ENCODE measurements at places on chromosomes 12 and 14.

DNA sequence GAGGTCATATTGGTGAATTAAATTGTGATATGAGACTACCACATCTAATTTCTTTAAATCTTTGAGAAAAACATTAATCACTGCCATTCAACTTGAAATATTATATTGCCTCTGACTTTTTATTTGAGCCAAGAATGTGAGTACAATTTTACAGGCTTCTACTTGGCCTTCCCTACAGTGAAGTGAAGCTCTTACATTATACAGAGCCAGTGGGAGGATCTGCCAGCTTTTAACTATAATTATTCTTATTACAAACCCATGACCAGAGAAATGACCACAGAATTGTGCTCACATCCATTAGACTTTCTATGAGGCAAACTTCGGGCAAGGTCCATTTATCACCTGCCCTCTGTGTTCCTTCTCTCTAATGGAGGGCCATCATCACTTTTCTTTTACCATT lies 114.2 kb downstream of the RERGL start:
- DNase-seq = no peak

DNA sequence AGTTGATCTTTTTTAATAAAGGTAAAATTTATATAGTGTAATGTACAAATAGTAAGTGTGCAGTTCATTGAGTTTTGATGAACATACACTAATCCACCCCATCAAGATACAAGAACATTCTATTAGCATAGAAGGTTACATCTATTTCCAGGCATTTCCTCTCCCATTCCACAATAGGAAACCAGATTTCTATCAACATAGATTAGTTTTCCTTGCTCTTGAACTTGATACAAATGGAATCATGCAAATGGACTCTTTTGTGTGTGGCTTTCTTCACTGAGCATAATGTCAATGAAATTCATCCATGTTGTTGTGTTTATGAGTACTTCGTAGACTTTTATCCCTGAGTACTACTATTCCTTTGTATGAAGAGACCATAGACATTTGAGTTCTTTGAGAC lies 10.8 kb downstream of the STYX start:
- no peak for DNase-seq

GRCh38 chr12:49776858-49777257 lies 35.5 kb downstream of the TMBIM6 start:
- no peak for DNase-seq

- no peak for DNase-seq
Measured at GRCh38 chr12:57528176-57528575, 5.6 kb downstream of the MBD6 start.

- DNase-seq = no peak
Measured at GRCh38 chr14:99043267-99043615, 228.8 kb downstream of the BCL11B start.

DNA sequence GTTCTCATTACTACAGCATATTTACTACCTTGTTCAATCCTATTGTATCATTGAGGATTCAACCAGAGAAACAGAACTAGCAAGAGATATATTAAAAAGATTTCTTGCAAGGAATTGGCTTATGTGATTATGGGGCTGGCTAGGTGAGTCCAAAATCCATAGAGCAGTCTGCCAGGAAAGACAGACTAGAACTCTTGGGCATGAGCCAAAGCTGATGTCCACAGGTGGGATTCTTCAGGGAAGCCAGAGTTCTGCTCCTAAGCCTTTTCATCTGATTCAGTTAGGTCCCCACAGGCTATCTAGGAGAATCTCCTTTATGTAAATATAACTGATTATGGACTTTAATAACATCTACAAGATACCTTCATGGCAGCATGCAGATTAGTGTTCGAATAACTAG lies 26.0 kb downstream of the PELI2 start:
- DNase-seq = no peak

- DNase-seq = peak; percentile 88
Measured at GRCh38 chr12:52213564-52214420, 19.3 kb upstream of the KRT7 start.

- peak; percentile 39 for DNase-seq
Measured at GRCh38 chr14:75518625-75519024, 3.6 kb upstream of the BATF start.

DNA sequence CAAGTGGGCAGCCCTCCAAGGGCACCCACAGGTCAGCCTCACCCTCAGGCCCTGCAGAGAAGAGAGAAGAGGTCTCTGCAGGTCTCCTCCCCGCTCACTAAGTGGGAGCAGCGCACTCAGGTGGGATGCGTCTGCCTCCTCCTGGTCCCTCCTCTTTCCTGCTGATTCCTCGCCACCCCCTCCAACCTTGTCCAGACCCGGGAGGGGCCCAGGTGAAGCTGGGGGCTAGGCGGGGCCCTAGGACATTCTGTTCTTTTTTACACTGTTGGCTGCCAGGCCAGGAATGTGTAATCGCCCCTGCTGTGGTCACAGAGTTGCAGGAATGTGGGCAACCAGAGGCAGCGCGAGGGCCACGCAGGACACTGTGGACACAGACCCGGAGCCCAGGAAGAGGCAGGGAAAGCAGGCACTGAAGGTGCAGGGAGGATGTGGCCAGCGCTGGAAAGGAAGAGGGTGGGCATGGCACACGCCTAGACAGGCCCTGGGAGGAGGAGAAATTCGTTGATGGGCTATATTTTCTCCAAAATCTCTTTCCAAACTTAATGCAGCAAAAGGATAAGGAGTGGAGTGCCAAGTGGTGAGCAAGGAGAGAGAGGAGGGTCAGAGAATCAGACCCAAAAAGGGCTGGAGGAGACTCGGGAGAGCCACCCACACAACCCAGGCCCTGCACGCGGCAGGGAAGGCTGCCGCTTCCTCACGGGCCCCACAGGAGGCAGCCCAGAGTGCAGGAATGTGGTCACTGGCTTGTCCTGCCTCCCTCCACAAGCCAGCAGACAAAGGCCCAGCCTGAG lies 911 bp upstream of the SCNN1A start:
- DNase-seq = peak; percentile 75

DNA sequence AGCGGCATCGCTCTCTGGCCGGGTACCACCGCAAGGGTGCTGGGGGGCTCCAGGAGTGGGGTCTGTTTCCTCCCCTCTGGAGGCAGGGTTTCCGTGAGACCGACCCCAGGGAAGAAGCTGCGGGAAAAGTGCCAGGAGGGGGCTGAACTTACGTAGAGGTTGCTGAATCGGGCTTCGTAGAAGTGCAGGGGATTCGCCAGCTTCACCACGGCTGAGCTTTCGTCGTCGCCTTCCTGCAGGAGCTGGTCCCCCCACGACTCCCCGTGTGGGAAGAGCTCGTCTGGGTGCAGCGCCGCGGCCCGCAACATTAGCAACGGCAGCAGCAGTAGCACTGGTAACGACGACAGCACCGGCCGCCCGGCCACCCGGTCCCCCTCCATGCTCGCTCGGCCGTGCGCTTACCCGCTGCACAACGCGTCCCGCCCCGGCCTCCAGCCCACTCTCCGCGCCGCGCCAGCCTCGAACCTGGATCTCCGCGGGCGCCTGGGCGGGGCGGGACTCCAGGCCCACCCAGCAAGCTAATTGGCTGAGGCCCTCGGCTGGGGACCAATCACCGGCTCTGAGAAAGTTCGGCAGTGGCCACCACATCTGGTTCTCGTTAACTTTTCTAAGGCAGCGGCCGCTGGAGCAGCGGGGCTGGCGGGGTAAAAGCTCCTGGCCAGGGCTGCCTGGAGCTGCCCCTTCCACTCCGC lies at the start of gene NID2:
Gene NID2 (minus strand): TSS at position 445 of the 692 bp plus-strand sequence. CDS start 65 bp downstream, at position 380.
- DNase-seq = peak; percentile 89

DNA sequence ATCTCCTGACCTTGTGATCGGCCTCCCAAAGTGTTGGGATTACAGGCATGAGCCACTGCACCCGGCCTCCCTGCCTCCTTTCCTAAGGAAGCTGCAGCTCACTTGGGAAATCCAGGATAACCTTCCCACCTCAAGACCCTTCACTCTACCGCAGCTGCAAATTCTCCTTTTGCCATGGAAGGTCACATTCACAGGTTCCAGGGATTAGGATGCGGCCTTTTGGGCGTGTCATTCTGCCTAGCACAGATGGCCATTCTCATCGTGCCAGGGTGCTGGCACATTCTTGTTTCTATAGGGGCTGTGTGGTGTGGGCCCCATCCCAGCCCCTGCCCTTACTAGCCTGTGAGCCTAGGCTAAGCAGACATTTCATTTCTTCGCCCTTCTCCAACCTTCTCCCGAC lies 219.9 kb downstream of the CHST11 start:
- DNase-seq = no peak

- peak; percentile 15 for DNase-seq
Measured at GRCh38 chr12:106118-106591, 39.6 kb downstream of the IQSEC3 start.

DNA sequence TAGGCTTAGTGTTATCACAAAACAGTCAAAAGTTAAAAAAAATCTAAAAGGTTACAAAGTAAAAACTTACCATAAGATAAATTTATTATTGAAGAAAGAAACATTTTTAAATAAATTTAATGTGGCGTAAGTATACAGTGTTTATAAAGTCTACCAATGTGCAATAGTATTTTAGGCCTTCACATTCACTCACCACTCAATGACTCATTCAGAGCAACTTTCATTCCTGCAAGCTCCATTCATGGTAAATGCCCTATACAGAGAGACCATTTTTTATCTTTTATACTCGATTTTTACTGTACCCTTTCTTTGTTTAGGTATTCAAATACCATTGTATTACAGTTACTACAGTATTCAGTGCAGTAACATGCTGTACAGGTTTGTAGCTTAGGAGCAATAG lies 124.5 kb downstream of the ANO4 start:
- DNase-seq = no peak

- DNase-seq = no peak
Measured at GRCh38 chr12:109553906-109554500, 19.3 kb downstream of the MMAB start.

DNA sequence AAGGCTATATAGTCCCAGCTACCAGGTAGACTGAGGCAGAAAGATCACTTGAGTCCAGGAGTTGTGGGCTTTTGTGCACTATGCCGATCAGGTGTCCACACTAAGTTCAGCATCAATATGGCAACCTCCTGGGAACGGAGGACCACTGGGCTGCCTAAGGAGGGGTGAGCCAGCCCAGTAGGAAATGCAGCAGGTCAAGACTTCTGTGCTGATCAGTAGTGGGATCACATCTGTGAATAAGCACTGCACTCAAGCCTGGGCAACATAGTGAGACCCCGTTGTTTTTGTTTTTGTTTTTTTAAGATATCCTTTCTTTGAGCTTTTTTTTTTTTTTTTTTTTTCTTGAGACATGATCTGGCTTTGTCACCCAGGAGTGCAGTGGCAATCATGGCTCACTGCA lies 135.8 kb upstream of the AEBP2 start:
- no peak for DNase-seq

GRCh38 chr12:113955109-113955970 lies 10.8 kb downstream of the RBM19 start:
- DNase-seq = peak; percentile 59

DNA sequence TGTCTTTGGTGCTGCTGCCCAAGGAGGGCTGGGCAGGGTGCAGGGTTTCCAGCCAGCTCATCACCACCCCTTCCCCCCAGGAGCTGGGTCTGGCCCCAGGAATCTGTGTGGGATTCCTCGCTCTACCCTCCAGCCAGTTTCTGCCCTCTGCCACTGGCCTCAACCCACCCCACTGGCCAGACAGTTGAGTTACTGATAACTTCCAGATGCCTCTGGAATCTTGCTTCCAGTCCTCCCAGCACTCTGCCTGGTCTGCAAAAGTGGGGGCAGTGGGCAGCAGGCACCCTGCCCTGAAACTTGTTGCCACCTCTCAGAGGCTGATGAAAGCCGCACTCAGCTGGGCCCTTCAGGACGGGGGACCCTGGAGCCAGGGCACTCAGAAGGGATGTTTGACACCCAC lies 20.1 kb upstream of the TBX3 start:
- no peak for DNase-seq

DNA sequence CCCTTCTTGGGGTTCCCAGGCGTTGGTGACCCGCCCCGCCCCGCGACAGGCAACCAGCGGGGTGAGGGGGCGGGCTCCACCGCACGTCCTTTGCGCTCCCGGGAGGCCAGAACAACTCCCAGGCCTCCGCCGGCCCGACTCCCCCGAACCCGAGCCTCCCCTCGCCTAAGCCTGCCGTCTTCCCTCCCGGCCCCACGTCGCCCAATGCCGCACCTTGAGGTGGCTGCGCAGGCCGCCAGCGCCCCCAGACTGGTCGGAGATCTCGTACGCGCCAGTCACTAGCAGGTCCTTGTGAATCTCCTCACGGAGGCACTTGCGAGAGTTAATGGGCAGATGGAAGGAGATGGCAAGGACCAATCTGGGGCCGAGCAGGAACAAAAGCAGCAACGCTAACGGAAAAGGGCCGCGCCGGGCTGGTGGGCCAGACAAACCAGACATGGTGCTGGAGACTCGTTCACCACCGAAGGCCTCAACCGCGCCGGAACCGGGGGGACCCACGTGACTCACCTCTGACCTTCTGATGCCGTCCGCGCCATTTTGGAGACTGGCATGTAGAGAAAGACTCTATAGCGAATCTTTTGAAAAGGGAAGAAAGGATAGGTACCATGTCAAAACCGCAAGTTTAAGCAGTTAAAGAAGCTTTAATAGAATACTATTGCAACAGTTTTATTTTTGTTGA lies at the start of gene TMED10:
Gene TMED10 (minus strand): TSS at position 471 of the 679 bp plus-strand sequence. CDS start 33 bp downstream, at position 438.
- DNase-seq = peak; percentile 77

DNA sequence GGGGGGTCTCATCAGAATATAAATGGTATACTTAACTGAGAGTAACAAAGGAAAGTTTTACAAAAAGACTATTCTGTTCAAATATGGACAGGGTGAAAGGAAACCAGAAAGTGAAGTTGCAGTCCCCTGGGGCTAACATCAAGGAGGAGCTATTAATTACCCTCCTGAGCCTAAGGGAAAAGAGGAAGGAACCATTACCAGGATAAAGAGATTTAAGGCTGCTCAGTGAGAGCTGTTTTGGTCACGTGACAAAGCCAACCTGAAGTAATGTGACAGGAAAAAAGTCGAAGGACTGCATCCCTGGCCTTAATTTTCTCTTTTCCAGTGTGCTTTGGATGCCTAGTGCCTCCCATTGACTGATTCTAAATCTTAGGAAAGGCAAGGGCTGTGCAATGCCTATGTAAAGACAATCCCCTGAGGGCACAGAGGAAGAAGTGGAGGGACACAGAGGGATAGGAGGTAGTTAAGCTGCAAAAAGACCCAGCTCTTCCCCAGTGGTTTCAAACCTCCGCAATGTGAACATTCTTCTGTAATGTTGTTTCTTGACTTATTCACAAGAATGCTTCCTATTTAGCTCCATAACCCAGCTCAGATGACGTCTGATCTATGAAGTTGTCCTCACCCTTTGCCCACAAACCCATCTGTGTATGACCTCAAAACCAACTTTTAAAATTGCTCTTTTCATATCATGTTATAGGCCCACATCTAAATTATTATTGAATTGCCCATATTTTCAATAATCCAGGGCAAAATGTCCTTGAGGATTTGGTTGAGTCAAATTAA lies 187.7 kb upstream of the DCN start:
- no peak for DNase-seq

GRCh38 chr14:79668951-79669350 lies 542.4 kb downstream of the DIO2 start:
- no peak for DNase-seq

- DNase-seq = no peak
Measured at GRCh38 chr12:79674629-79675028, 16.1 kb downstream of the PAWR start.

Data from HEK293T (cell line).